Skin of body (tissue), 3 donors: ENCODE measurements at places on chromosomes 3 and 15.

DNA sequence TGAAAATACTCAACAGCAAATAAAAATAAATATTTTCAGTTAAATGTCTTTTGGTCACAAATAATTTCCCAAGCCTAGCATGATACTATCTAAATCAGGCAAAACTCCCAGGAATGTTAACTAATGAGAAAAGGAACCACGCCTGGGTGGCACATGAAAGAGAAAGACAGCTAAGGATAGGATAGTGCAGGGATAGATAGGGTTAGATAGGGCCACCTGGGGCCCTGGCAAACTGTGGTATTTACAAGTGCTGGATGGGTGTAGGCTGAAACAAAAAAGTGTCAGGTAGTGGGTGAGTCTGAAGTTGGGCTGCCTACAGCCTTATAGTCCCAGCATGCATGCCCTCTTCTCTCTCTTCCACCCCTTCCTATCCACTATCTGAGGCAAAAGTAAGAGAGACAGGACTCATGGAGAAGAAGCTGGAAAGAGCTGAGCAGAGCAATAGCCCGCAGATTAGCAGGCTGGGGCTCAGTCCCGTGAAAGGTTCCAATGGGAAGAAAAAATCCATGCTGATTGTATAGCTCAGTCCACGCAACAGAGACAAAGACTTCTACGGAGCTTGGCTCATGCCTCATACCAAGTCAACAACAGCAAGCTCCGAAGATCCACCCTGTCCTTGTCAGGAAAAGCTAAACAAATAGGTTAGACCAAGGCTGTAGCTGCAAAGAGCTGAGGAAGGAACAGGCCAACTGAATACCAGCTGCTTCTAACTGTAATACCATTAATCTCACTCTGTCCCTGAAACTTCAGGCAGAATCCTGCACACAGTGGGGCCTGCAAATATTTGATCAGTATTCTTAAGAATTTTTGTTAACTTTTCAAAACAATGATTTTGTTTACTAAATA, 342.1 kb upstream of the ATP11B start:
- DNase-seq = no peak

- peak; percentile 9 for DNase-seq
Observed at GRCh38 chr3:144463911-144464310, 492.3 kb downstream of the DIPK2A start.

DNA sequence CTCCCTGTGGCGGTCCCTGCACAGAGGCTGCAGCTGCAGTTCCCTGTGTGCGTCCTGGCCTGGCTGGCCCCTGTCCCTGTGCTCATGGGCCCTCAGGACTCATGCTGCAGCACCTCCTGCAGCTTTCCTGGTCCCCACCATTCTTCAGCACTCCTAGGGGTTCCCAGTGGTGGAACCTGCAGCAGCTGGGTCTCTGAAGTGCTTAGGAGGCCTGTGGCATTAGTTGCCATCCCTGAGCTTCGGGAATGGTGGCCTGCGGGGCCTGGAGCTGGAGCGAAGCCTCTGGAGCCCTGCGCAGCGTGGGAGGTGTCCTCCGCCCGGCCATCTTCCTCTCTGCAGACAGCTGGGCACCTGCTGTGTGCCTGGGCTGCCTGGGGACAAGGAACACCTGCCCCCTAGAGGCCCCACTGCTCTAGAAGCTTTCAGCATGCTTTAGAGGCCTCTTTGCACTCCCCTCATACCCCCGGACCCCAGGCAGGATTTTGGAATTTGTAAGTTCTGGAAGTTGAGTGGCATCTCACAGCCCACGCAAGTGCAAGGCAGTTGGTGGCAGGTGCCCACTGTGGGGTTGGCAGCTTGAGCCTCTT, 13.1 kb downstream of the PLXNA1 start:
- DNase-seq = no peak

- DNase-seq = no peak
Observed at GRCh38 chr3:148999806-149000205, 8.5 kb downstream of the GYG1 start.

DNA sequence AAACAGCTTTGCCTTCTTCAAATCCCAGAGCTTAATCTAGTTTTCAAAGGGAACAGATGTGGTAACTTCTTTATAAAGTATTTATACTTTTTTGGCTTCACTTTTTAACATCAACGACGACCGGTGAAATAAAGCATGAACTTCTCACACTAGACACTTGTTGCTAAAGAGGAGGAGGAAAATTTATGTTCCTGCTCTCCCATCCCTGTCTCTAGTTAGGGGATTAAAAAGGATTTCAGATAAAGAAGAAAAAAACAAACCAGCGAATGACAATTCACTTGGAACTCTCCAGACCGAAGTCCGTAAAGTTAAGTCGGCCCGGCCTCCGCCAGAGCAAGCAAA, 672 bp downstream of the NEDD4 start:
- DNase-seq = no peak

DNA sequence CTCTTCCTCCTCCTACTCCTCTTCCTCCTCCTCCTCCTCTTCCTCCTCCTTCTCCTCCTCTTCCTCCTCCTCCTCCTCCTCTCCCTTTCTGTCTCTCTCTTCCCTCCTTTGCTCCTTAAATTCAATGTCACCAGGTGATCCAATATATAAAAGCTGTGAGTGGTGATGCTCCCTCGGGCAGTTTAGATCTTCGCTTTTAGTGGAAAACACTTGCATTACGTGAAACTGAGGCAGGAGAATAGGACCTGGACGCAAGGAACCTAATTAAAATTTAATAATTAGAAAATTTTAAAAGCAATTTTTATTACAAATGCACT, 279.7 kb downstream of the XXYLT1 start:
- no peak for DNase-seq

DNA sequence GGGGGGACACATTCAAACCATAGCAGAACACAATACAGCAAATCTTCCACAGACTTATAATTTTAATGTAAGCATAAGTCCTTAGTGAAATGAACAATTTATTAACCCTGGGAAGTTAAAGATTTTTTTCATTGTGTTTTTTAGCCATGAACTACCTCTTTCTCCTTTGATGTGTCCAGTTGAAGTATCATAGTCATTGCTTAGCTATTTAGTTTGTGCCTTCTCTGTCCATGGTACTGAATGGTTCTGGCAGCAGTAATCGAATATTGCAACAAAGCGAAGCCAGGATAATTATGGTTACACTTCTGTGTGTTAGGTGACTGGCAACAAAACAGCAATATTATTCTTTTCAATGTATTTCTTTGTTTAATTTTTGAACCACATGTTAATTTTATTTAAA, 403.0 kb upstream of the ONECUT1 start:
- no peak for DNase-seq

DNA sequence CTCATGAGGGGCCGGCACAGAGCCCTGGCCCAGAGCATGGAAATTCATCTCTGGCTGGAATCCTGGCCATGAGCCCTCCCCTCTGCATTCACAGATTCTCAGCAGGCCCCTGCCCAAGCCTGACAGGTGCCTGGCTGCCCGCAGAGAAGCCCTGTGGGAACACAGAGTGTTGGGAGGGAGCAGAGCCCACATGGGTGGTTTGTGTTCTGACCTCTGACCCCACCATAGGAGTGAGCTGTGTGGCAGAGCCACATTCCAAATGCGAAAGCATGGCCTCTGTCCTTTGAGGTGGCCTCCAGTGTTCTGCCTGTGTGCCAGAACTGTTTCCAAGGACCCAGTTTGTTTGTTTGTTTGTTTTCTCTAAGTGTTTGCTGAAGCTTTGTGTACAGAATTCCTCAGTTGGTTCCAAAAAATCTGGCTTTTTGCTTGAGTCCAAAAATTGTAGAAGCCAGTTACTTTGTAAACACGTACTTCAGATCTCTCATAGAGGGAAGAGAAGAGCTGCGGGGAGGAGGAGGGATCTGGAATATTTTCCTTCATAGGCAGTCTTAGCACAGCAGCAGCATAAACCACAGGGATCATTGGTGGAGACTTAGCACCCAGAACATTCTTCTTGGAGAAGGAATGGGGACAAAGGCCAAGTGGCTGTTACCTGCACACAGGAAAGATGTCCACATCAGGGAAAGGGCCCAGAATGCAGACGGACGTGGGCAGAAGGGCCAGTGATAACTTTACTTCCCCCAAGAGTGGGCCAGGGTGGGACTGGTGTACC, 36.0 kb downstream of the GRAMD2A start:
- no peak for DNase-seq

DNA sequence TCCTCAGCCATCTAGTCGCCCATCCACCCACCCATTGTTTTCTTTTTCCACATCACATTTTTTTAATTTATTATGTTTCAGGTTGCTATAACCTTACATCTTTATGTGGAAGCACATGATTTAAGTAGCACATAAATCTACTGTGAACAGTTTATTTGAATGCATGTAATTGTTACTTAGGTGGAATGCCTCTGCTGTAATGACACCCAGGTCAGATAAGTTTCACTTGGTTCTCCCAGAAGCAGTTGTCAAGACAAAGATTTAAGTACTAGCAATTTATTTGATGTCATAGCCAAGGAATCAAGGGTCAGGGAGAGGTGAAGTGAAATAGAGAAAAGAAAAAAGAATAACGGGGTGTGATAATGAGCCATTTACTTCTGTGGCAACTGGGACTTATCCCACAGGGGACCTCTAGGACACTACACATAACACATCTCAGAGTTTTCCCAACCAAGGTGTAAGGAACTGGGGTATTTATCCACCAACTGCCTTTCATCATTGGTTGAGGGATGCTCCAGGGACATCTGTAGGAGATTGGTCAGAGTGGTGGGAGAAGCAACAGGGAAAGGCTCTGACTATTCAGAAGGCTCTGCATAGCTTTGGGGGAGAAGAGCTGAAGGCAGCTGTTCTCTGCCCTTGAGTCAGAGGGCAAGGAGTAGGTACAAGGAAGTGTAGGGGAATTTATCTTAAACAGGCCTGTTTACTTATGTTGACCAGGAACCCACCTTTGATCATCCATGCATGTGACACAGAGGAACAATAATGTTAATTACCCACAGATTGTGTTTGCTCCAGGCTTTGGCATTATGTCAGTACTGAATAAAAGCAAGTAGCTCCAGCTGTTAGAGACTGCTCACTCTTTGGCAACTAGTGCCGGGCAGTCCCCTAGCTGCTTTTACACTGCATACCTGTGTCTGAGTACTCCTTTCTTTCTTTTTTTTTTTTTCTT, 94.8 kb downstream of the CD200R1L start:
- DNase-seq = peak; percentile 10

DNA sequence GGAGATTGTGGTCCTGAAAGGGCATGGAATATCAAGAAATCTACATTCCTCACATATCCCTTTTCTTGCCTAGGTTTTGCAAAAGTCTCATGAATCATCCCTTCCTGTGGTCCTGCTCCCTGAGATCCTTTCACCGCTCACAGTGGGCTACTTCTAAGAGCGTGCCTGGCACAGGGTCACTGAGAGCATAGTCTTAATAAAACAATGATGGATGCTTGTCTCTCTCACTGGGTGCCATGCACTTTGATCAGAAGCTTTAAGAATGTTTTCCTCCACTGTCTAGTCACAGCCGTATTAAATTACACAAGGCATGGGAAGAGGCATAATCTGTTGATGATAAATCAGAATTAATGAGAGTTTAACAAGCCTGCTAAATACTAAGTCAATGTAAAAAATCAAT, 269.7 kb upstream of the ATP10A start:
- no peak for DNase-seq

DNA sequence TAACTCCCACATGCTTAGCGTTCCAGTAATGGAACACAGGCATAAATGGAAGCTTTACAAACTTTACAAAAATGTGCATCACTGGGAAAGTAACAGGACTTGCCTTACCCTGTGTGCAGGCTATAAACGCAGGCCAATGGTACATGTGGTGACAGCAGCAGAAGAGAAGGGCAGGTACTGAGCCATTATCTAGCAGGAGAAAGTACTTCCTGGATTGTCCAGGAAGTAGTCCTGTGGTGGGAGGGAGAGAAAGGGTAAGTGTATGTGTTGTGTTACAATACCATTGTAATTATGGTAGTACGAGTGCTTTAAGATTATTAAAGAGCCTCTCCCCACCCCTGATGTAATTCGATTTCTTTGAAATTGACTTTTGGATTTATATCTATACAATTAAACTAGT, 5.3 kb downstream of the ATP1B3 start:
- DNase-seq = no peak

GRCh38 chr3:17187589-17188184, 302.9 kb downstream of the PLCL2 start:
- DNase-seq = no peak

- no peak for DNase-seq
Observed at GRCh38 chr15:53746101-53746500, 13.4 kb downstream of the WDR72 start.

GRCh38 chr3:108516881-108517280, 6.5 kb upstream of the MYH15 start:
- no peak for DNase-seq

DNA sequence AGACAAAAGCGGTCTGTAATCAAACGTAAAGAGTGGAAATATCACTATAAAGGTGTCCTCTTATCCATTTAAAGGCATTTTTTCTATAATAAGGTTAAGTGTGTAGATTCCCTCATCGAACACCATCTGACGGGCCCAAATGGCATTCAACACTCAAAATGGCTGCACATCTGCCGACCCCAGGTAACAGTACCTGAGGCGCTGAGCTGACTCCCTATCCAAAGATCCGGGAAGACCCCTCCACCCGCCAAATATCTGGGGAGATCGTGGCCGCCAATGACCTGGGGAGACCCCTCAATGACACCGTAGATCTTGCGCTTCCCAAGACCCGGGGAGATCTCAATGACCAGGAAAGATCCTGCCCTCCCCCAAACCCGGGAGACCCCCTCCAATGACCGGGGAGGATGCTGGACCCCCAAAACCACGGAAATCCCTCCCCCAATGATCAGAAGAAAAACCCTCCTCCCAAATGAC, 476 bp downstream of the IP6K2 start:
- no peak for DNase-seq
